ENCODE measurements at places on chromosomes 11 and 22.

DNA sequence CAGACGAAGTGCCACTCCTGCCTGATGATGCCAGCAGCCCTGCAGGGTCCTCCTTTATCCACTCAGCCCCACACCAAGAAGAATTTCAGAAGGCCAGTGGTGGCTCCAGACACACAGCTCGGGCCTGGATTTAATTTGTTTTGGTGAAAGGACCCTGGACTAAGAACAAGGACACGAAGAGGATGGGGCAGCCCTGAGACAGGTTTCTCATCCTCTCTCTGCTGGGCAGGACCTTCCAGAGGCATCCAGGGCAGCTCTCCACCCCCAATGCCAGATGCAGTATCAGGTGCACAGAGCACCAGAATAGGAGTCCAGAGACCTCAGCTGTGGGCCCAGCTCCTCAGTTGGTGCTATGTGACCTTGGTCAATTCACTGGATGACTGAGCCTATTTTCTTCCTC is 72.0 kb downstream of the TRIM29 start:
- no peak for DNase-seq

- DNase-seq = no peak
Observed at GRCh38 chr11:72141066-72141465, 5.5 kb downstream of the FOLR3 start.

DNA sequence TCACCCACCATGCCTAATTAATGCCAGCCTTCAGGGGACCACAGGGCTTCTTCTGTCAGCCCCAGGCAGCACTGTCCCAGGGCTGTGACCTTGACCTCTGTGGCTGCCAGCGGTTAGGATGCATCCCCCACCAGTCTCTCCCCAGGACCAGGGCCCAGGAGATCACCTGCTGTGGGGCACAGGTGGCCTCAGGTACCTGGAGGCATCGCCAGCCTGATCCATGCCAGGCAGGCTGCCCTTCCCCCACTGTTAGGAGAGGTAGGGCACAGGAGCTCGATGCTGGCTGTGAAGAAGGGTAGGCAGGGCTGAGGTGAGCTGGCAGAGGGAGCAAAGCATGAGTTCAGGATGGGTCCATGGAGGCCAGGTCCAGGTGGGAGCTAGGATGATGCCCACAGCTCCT is 16.7 kb upstream of the MDK start:
- DNase-seq = no peak

GRCh38 chr22:37751449-37752188 is 54.8 kb downstream of the TRIOBP start:
- no peak for DNase-seq

GRCh38 chr11:95682552-95682951 is 107.0 kb downstream of the FAM76B start:
- DNase-seq = no peak

GRCh38 chr11:123354371-123354975 is 75.6 kb upstream of the GRAMD1B start:
- DNase-seq = no peak

GRCh38 chr11:107202241-107202640 is 184.0 kb upstream of the GUCY1A2 start:
- DNase-seq = no peak

GRCh38 chr11:92670308-92670890 is 299.1 kb upstream of the MTNR1B start:
- no peak for DNase-seq

DNA sequence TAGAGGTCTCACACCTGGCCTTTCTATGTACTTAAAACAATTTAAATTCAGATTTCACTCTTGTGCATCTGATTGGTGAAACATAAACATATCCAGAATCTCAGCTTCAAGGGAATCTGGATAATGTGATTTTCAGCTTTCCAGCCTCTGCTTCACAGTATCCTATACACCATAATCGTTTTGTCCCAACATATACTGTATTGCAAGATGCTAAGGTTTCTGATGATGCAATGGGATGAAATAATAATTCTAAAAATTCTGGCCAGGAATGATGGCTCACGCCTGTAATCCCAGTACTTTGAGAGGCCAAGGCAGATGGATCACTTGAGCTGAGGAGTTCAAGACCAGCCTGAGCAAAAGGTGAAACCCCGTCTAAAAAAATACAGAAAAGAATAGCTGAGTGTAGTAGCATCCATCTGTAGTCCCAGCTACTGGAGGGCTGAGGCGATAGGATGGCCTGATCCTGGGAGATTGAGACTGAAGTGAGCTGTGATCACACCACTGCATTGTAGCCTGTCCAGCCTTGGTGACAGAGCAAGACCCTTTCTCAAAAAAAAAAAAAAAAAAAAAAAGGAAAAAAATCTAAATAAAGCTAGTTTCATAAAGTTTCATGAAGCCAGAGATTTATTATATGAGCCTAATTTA is 41.0 kb upstream of the CTSC start:
- no peak for DNase-seq

- DNase-seq = no peak
Observed at GRCh38 chr11:129267716-129268115, 75.6 kb upstream of the ARHGAP32 start.

- DNase-seq = no peak
Observed at GRCh38 chr22:20086101-20086599, 6.1 kb downstream of the DGCR8 start.

- DNase-seq = peak; percentile 62
Observed at GRCh38 chr11:65588199-65589054, 7.2 kb downstream of the KCNK7 start.

- no peak for DNase-seq
Observed at GRCh38 chr22:43983808-43984207, 28.6 kb downstream of the SAMM50 start.

GRCh38 chr22:29629903-29630516 is 26.6 kb downstream of the NF2 start:
- no peak for DNase-seq

DNA sequence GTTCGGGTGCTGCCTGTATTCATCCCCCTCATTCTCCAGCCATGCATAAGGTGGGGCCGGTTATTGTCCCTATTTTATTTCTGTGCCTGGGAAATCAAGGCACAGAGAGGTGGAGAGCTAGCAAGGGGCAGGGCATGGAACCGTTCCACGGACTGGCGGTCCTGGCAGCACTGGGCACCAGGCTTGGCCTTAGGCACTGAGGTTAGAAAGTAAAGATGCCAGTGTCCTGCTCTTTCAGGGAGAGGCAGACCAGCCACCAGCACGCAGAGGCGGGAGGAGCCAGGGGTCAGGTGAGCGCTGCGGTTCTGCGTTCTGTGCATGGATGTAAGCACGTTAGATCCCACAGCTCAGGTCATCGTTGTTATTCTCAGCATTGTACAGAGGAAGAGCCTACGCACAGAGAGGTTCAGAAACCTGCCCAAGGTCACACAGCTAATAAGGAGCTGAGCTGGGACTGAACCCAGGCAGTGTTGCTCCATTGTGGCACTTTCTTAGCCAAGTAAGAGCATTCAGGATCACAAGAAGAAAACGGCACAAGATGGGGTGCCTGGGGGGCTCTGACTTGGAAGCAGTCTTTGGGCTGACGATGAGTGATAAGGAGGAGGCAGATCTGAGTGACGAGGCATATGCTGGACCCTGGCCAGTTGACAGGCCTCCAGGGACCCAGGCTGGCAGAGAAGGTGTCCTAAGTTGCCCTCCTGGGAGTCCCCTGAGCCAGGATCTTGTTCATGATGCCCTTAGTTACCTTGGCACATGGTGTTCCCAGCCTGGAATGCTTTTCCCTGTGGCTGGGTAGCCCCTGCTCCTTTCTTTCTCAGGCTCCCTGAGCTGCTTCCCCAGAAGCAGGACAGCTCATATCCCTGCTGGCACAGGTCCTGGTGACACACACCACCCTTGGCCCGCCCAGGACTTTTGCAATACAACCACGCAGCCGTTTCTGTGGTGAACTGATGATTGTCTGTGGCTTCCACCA is 41.1 kb downstream of the OSBPL5 start:
- no peak for DNase-seq

DNA sequence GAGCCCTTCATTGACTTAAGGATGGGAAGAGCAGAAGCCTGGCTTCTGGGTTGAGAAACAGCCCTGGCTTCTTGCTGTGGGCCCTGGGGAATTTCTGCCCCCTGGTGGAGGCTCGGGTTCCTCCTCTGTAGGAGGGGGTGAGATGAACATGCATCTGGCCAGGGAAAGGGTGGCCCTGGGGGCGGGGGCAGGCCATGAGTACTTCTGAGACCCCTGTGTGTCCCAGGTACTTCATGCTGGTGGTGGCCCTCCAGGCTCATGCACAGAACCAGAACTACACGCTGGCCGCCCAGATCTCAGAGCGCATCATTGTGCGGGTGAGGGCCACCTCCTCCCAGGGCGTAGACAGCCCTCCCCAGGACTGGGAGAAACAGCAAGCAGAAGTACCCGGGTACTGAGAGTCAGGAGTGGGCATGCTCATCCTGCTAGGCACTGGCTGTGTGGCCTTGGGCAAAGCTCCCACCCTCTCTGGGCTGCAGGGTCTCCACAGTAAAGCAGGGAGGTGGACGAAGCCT is 15.8 kb downstream of the TMEM258 start:
- peak; percentile 60 for DNase-seq

DNA sequence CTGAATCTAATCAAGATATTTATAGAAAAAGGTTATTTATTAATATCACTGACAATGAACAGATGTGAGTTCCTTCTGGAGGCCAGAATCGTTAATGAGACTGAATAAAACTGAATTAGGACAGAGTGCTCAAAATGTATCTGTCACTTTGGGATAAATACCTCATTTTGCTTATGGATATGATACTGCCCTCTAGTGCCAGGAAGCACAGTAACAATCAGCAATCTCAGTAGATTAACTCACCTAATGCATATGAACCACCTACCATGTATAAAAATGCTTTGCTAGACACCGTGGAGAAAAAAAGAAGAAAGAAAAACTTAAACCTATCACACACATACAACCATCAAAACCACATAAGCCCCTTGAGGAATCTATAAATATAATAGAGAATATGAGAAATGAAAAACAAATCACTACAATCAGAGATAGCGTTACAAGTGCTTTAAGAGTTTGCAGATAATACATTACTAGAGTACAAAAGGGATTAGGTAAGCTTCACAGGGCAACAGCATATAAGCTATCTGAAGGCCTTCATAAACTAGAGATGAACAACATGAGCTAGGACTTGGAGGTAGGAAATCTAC is 117.4 kb downstream of the SGSM3 start:
- no peak for DNase-seq

DNA sequence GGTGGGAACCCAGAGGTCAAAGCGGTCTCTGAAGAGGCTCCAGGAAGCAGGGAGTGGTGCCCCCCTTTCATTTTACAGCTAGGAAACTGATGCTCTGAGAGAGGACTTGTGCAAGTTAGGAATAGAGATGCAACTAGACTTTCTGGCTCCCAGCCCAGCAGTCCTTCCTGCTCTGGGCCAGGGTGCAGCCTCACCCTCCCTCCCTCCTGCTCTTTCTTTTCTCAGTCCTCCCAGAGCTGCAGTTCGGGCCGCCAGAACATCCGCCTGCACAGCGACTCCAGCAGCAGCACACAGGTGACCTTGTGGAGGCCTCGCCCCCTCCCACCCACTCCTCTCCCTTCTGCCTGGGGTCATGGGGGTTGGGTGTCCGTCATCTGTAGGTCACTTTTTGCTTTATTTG is 51.5 kb downstream of the LHFPL7 start:
- no peak for DNase-seq

DNA sequence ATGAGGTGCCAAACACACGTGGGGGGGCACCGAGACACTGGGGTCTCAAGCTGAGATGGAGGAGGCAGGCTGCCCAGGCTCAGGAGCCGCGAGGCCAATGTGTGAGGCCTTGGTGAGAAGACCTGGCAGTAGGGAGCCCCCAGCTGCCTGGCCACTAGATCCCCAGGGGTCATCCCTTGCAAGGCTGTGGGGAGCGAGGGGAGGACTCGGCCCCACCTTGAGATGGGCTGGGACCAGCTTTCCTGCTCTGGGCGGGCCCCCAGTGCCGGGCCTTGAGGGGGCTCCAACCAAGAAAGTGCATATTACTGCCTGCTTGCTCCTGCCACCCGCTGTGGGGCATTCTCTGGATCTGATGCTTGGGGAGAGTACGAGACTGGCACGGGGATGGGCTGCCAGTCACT is 107.0 kb downstream of the CTTN start:
- no peak for DNase-seq

DNA sequence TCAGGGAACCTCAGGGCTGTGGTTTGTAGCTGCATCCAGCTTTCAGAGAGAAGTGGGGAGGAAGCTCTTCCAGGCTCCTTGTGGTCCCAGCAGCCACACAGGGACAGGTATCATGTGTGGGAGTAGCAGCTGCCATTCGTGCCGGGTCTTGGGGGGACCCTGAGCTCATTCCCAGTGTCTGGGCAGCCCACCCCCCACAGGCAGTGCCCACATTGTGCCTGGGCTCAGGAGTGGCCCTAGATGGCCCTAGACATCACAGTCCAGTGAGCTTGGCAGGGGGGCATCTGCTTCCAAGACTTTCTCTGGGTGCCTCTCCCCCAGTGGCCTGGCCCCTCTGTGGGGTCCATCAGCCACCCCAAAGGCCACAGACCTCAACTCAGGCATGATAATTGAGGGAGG is 619.7 kb downstream of the BRD1 start:
- no peak for DNase-seq

DNA sequence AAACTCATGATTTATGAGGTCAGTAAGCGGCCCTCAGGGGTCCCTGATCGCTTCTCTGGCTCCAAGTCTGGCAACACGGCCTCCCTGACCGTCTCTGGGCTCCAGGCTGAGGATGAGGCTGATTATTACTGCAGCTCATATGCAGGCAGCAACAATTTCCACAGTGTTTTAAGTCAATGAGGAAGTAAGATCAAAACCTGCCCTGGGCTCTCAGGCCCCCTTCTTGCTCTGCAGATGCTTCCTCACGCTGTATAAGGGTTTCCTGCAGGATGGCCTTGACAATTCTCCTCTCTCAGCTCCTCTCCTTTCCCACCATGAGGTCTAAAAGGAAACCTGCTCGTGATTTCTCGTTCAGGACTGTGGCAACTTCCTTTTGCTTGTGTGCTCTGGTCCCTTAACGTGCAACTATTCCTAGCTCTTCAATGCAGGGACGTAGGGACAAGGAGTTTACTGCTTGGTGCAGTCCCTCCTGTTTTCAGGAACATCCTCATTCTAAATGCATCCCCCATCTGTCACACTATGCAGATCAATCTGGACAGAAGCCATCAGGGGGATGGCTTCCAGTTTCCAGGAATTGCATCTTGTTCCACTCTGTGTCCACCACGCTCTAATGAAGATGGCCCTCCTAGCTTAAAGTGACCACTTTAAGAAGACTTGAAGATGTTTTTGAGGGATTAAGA is 64.3 kb upstream of the IGLL5 start:
- no peak for DNase-seq

DNA sequence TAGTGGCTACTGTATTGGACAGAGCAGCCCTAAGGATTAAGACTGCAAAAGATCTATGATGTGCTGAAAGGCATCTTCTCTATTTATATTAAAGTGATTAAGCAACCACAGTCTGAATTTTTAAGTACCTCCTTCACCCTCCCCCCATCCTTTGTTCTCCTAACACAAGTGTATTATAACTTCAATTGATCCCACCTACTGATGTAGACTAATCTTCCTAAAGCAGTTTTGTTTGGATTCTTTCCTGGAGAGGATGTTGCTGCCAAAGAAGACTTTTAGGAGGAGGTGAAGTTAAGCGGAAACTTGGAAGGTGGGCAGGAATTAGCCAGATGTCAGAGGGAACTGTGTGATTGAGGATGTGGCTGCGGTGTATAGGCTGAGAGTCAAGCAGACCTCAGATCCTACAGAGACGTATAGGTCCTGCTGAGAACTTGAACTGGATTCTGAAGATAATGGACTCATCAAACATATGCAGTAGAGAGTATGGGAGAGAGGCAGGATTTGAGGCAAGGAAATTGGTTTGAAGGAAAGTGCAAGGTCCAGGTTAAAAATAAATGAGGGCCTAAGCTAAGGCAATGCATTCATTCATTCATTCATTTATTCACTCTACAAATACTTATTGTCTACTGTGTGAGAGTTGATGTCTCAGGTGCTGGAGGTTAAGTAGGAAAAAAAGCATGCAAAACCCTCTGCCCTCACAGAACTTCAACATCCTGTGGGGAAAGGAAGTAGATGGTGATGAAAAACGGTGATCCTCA is 5.2 kb upstream of the RASSF10 start:
- DNase-seq = no peak

All from stimulated activated CD4-positive, alpha-beta T cell treated with anti-CD3 and anti-CD28 coated beads, Interleukin-12 subunit alpha, Interleukin-12 subunit beta, amount 100 ng/mL, for 4 hours (primary cell).